GM12891 (cell line): ENCODE measurements at places on chromosomes 1 and 21.

DNA sequence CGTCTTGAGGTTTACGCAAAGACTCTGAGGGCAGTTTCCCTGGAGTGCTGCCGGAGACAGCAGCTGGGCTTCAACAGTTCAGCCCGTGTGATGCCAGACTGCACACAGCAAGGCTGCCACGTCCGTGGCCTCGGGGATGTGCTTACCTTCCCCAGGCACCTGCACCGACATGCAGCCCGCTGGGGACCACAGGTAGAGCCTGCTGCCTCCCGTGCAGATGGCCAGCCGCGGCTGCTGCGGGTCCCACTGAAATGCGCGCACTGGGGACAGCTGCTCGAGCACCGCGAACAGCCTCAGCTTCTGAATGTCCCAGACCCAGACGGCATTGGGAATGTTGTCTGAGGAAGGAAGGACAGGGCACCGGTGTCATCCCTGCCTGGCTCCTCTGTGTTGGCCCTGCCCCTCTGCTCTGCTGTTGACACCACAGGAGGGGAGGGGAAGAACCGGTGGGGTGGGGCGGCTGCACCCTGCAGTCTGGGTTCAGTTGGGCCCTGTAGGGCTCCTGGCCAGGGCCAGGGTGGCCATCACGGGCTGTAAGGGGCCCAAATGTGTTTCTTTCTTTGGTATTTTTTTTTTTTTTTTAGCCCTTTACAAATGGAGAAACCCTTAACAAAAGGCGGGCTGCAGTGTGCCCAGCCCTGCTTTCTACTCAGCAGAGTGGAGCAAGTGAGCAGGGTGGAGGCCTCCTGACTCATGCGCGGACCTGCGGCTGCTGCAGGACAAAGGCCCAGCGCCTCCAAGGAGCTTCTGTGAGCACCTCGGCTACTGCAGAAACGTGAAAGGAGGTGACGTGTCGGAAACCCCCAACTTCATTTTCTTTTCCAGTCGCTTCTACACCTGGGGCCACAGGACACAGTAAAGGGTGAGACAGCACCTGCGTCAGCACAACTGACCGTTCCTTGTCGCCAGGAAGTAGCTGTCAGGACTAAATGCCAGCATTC is 6.8 kb downstream of the TPRG1L start:
- no peak for DNase-seq

- no peak for DNase-seq
These were observed 1.6 kb downstream of the S100A16 start for GRCh38 chr1:153611356-153611755.

GRCh38 chr1:228830954-228831481 is 95.7 kb downstream of the RHOU start:
- DNase-seq = no peak

DNA sequence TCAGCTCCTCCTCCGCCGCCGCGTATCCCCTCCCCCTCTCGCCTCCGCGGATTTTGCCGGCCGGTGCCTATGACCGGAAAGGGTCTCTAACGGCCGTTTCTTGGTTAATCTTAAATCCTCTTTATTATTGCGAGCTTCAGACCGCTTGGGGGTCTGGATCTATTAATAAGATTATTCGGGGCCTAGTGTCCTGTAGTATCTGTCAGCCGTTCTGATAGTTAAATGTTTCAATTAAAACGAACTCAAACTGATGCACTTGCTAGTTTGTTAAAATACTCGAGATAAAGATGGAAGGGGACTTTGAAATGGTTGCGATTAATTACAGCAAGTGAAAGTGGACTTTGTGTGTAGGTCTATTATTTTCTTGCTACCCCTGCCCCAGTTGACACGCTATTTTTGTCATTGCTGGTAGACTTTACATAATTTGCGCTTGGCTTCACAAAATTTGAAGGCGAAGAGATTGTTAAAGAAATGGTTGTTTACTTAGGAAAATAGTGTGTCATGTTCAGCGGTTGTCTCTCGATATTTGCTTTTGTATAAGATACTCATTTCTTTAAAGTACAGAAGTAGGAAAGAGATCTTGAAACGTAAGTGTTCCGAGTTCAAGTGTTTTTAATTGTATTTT is 779 bp downstream of the SON start:
- no peak for DNase-seq

DNA sequence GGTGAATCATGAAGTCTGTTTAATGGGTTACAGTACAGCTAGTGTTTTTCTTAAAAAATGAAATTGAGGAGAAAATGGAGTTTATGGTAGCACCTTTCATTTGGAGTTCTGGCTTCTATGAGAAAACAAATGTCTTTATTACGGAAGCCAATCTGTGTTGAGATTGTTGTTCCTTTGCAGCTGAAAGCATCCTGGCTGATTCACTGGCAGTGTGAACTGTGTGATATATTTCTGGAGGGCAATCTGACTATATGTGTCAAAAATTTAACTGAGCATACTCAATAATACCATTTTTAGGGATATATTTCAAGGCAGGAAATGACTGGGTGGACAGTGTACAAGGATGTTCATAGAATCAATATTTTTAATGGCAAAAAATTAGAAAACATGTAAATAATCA is 46.6 kb upstream of the LYST start:
- DNase-seq = no peak

DNA sequence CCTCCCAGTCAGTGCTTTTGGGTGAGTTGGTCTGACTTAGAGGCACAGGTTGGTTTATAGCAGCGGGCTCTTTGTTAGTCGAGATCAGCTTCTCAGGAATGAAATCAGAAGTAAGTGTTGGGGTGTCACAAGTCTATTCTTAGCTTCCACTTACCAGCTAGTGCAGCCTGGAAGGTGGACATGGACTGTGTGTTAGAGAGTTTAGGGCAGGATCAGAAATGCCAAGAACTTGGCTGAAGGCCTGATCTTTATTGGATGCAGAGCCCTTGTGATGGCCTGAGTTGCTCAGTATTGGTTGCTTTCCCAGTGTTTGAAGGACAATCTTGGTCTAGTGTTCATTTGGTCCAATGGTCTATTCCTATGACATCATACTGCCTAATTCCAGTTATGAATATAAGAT is 377.0 kb upstream of the USP24 start:
- no peak for DNase-seq

- no peak for DNase-seq
These were observed 275.5 kb downstream of the RGS7 start for GRCh38 chr1:241081473-241081872.
